Neural progenitor cell (in vitro differentiated cells): ENCODE measurements at places on chromosomes 5 and 9.
A peak's percentile ranks its signal among the peaks of the same experiment; 100 is the strongest.

- DNase-seq, result no peak
These were observed 35.6 kb downstream of the IL6ST start for GRCh38 chr5:55959208-55959607.

DNA sequence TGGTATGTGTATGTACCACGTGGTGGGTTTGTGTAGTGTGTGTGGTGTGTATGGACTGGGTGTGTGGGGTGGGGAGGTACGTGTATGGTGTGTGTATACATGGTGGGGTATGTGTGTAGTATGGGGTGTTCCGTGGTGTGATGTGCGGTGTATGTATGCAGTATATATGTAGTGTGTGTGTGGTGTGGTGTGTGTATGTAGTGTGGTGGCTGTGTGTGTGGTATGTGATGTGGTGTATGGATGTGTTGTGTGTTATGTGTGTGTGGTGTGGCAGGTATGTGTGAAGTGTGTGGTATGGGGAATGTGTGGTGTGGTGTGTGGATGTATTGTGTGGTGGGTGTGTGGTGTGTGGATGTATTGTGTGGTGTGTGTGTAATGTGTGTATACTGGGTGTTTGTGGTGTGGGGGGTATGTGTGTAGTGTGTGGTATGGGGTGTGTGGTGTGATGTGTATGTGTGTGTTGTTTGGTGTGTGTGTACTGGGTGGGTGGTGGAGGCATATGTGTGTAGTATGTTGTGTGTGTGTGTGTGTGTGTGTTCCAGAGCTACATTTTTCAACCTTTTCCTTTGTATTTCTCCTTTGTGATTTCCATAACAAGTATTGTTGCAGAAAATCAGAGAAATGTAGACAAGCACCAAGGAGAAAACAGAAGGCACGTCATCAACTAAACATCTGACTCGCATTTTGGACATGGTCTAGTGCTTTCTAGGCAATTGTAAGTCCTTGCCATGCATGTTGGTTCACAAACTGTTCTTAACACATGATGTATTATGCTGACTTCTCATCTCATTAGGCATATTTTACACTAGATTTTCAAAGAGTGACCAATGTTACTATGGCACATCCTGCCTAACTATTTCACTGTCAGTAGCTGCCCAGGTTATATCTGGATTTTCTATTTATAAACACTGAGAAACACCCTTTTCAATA, 13.2 kb downstream of the SEMA4D start:
- DNase-seq, result no peak

DNA sequence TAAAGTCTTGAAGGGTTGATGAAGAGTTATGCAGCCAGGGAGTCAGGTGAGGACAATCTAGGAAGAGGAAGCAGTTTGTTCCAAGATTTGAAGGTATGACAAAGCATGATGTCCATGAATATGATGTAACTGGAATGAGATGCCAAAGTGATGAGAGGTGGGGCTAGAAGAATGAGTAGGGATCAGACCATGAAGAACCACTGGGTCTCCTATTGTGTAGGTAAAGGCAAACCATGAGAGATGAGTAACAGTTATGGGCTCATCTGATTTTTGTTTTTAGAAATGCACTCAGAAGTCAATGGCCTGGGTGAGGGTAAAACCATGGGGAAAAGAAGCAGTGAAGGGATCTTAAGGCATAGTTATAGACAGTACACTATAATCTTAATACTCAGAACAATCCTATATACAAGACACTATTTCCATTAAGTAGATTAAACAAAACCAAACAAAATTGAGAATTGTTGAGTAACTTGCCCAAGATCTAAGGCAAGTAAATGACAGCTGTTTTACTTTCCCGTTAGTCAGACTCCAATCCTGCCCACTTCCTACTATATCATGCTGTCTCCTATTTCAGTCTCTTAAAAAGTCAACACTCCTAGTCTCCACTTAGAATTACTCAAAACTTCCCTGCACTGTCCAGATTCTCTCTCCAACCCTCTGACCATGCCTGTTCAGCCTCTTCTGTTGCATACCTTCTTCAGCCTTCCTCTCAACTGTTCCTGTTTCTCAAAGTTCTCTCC, 393.8 kb upstream of the MEF2C start:
- no peak for DNase-seq

DNA sequence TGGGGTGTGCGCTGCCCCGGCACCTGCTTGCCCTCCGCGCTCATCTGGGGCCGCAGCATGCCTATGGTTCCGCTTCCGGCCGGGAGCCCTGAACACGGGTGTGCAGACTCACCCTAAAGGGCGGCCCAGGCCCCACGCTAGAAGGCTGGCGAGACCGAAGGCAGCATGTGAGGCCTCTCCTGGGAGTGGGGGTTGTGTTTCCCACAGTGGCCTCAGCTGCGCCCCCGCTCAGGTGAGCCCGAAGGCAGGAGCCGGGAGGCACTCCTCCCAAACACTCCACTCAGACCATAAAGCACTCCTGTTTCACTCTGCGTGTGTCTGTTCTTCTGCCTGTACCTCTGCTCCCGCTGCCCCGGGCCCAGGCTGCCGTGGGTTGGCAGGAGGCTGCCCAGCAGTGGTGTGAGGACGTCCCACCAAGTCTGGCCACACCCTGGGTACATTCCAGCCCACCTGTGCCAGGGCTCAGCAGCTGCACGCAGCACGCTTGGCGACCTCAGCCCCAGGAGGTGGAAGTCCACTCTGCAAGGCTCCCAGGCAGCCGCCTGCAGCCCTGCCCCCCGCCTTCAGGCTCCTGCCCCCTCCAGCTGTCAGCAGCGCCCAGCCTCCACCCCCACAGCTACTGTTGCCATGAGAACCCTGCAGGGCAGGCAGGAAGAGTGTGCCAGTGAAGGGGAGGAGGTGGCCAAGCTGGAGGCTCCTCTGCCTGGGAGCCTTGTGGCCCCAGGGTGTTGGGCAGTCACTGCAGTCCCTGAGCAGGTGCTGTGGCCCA, 1.2 kb upstream of the AJM1 start:
- DNase-seq, result peak; percentile 51

GRCh38 chr5:25029004-25029403, 384.2 kb upstream of the CDH10 start:
- DNase-seq, result no peak

GRCh38 chr9:136090056-136090735, 4.9 kb downstream of the NACC2 start:
- peak; percentile 0 for DNase-seq

- DNase-seq, result no peak
These were observed 196.2 kb downstream of the CACNA1B start for GRCh38 chr9:138073808-138074207.

- no peak for DNase-seq
These were observed 214.9 kb downstream of the FANCC start for GRCh38 chr9:95102572-95102971.
